Vagina (tissue), 2 donors: ENCODE measurements at places on chromosomes 16 and 17.

- DNase-seq = no peak
Observed at GRCh38 chr17:56045872-56046271, 107.4 kb upstream of the ANKFN1 start.

GRCh38 chr17:73706858-73707257 is 62.6 kb upstream of the SDK2 start:
- DNase-seq = no peak

DNA sequence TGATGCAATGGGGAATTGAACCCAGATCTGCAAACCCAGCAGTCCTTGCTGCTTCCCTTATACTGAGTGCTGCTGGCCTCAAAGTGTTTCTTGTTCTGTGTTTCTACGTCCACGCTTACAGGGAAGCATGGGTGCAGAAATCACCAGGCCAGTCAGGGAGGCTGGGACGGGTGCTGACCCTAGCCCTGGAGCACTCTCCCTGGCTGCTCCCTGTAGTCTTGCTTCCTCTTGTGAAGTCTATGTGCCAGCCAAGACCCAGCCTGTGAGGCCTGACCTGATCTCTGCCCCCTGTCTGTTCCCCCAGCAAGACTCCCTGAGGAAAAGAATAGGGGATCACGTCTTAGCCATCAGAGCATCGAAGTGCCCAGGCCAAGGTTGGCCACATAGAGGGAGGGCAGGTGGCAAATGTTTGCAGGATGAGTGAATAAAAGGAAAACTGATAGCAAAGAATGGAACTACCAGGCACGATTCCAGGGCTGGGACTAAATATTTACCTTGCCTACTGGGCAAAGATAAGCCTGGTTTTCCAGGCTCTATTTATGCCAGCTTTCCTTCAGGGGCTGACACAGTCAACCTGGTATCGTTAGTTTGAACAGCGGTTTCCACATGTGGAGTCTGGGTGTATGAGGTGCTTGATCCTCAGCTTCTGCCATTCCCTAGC is 41.2 kb upstream of the RHOT1 start:
- peak; percentile 61 for DNase-seq

GRCh38 chr16:64151990-64152767 is 969.7 kb downstream of the CDH11 start:
- no peak for DNase-seq

DNA sequence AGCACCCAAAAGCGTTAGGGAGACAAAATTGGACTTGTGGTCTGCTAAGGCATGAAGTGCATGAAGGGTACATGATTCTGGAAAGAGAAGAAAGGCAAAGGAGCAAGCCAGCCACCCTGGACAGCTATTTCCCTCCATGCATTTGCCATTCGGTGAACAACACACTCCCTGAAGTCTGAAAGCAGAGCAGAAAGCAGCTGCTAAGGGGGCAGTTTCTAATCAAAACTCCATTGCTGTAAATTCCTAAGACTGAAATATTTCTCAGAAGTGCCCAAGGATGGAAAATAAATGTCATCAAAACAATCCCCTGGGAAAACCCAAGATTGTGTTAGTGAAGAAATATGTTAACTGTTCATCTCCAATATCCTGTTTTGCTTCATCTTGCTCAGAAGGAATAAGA is 44.3 kb downstream of the PMP22 start:
- no peak for DNase-seq

DNA sequence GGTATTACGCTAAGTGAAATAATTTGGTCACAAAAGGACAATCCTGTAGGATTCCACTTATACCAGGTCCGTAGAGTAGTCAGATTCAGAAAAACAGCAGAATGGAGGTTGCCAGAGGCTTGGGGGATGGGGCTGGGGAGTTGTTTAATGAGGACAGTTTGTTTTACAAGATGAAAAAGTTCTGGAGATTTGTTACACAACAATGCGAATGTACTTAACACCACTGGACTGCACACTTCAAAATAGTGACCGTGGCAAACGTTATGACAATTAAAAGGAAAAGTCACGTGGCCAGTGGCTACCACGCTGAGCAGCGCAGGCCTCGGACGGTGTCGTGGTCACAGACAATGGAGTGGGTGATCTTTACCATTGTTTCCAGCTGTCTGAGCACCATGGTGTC is 338.1 kb downstream of the SEC14L1 start:
- DNase-seq = no peak

- peak; percentile 43 for DNase-seq
Observed at GRCh38 chr17:7859028-7859427, 1.2 kb downstream of the CYB5D1 start.

DNA sequence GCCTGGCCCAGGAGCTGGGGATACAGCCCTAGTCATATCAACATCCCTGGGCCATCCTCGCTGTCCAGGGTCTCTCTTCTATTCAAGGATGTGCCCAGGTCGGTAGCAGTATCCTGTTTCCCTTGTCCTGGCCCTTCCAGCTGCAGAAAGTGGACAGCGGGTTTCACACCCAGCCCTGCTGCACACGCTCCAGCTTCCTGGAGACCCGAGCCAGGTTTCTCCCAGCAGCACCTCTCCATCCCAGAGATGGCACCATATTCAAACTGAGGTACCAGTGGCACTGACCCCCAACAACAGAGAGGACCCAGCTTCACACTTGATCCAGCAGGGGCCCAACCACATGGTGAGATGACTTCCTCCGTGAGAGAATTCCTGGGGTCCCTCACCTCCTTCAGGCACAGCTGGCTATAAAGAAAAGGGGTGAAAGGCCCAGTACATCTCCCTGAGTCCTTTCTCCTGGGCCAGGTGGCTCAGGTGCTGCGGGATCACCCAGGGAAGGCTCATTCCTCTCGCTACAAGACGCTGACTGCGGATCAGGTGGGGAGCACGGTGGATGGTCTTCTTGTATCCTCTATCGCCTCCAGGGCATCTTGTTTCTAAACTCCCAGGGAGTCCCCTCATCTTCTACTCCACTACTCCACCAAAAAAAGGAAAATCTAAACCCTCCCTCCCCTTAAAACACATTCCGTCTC is 1.4 kb downstream of the CUEDC1 start:
- DNase-seq = no peak

DNA sequence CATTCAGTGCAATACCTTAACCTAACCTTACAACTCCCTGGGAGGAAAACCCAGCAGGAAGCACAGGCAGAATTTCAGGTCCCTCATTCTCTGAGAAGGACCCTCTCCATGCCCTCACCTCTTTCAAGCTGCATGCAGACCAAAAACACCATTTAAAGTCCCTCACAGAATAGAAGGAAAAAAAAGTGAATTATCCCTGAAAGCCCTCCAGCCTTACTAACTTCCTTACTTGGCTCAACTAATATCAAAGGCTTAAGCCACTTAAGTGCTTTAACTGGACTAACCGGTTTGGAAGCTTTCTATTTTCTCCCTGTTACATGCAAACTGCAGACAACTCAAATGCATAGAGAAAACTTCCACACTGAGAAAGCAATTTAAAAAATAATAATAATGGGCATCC is 60.5 kb downstream of the ADAMTS18 start:
- DNase-seq = no peak

DNA sequence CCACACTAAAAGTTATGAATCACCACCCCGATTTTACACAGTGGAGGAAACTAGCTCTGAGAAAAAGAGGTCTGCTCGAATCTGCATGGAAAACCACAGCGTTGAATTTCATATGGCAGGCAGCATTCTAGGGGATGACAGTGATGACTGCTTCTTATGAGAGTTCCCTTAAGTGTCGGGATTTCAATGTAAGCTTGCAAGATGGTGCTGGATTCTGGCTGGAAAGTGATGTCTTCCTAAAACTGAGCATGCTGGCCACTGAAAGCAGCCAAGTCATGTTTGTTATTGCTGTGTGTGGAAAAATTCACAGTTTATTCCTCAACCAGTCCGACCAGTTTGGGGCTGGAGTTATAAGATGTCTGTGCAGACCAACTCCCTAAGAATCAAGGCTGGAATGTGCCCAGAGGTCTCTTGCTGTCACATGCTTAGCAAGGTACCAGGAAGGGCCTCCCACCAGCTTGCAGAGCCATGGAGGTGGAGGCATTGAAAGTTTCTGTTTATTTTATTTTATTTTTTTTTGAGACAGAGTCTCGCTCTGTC is 37.2 kb upstream of the GAN start:
- no peak for DNase-seq

DNA sequence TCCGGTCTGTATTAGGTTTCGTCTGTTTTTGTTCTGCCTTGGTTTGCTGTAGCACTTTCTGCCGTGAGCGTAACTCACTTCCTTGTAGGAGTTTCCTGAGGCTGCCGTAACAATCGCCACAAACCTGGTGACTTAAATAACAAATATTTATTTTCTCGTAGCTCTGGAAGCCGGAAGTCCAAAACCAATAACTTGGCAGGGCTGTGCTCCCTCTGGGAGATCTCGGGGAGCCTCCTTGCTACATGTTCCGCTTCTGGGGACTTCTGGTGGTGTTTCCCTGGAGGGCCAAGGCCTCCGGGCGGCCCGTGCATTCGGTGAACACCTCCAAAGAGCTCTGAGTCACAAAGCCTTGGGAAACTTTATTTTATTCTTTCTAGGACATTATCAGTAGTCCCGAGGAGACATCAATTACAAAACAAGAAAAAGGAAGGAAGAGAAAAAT is 6.8 kb upstream of the WDR45B start:
- no peak for DNase-seq

DNA sequence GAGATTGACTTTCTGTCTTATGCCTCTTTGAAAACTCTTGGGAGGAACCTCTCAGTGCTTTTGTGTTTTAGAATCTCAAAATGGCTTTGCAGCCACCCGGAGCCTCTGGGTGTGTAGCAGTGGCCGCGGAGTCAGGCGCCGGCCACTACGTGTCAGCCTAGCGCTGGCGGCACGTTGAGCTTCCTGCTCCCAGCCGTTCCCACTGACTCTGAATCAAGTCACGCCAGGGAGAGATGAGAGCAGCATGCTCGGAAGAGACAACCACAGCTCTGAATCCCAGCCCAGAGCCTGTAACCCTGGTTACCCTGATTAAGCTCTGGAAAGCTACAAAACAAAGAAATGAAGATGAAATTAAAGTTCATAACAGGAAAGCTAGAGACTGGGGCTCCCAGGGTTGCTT is 97.4 kb upstream of the CACNG5 start:
- no peak for DNase-seq

DNA sequence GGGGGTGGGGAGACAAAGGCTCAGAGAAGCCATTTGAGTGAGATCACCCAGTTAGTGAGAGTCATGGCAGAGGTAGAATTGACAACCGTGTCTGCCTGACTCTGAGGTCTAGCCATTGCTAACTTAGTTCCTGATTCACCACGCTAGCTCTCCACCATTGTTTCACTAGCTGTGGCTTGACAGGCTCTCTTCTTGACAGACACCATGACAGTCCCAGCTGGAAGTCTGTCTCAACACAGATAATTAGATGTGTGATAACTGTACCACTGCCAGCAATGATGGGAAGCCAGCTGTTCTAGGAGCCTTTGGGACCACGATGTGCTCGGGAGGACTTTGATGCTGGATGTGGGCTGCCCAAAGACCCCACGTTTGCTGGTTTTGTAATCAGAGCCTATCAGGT is 170.5 kb upstream of the CACNG3 start:
- DNase-seq = no peak

DNA sequence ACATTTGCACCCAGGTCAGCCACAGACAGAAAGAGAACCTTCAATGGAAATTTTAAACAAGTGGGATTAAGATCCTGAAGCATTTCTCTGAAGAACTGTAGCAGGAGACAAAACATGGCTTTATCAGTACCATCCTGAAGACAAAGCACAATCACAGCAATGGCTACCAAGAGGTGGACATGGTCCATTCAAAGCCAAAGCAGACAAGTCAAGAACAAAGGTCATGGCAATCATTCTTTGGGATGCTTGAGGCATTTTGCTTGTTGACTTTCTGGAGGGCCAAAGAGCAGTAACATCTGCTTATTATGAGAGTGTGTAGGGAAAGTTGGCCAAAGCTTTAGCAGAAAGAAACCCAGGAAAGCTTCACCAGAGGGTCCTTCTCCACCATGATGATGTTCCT is 248.2 kb downstream of the TOX3 start:
- no peak for DNase-seq

- no peak for DNase-seq
Observed at GRCh38 chr17:11736613-11737312, 138.5 kb downstream of the DNAH9 start.

GRCh38 chr16:2213817-2214718 is 572 bp downstream of the PGP start:
- DNase-seq = no peak

GRCh38 chr17:12973496-12974004 is 44.3 kb downstream of the ELAC2 start:
- no peak for DNase-seq

GRCh38 chr16:86388976-86389375 is 121.4 kb upstream of the FOXF1 start:
- no peak for DNase-seq
